ENCODE measurements at places on chromosomes 2 and 18.

DNA sequence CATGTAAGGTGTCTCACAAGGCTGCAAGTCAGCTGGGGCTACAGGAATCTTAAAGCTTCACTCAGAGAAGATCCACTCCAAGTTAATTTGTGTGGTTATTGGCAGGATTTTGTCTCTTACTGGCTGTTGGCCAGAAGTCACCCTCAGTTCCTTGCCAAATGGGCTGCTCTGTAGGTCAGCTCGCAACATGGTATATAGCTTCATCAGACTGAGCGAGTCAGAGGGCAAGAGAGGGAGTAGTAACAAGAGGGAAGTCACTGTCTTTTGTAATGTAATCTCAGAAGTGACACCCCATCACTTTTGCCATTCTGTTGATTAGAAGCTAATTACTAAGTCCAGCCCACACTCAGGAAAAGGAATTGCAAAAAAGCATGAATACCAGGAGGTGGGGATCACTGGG, 119.5 kb downstream of the LRRTM1 start:
- DNase-seq = no peak

DNA sequence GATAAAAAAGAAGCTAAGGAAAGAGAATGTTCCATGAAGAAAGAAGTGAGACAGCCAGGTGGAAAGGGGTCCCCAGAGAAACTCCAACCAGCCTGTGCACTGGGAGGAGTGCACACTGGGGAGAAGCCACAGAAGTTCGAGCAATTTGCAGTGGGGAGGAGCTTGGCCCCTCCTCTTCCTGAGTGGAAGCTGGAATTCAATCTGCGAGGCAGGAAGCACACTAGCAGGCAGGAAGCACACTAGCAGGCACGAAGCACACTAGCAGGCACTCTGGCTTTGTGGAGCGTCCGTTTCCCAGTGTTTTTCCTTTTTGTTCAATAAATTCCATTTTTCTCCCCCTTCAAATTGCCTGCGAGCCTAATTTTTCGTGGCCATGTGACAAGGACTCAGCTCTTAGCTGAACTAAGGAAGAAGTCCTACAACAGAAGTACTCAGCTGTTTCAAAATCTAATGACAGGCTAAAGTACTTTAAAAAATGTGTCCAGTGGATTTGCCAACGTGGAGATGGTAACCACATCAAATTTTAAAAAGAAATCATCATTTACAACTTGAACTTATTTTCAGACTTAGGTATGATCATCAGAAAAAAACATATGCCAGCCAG, 21.4 kb upstream of the SPIRE1 start:
- peak; percentile 13 for DNase-seq

GRCh38 chr18:79796016-79796415, 1.7 kb upstream of the KCNG2 start:
- no peak for DNase-seq

DNA sequence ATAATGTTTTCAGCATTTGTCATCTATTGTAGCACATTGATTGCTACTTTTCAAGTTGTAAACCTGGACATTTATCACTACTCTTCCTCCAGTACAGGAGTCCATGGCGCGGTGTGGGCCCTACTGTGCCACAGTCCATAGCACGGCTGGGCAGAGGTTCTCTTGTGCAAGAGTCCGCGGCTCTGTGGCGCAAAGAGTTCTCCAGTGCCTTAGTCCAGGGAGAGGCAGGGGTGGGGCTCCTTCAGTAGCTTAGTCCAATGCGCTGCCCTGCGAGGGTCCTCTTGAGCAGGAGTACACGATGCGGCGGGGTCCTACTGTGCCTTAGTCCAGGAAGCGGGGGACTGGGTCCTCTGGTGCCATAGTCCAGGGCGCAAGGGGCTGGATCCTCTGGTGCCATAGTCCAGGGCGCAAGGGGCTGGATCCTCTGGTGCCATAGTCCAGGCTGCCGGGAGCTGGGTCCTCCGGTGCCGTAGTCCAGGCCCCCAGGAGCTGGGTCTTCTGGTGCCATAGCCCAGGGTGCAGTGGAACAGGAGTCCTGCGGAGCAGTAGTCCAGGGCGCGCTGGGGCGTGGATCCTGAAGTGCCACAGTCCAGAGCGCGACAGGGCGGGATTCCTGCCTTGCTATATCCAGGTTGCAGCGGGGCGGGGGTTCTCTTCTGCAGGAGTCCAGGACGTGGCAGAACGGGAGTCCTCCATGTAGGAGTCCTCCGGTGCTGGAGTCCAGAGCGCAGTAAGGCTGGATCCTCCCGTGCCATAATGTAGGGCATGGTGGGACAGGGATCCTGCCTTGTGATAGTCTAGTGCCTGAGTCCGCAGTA, 129.3 kb downstream of the CCDC74A start:
- no peak for DNase-seq

DNA sequence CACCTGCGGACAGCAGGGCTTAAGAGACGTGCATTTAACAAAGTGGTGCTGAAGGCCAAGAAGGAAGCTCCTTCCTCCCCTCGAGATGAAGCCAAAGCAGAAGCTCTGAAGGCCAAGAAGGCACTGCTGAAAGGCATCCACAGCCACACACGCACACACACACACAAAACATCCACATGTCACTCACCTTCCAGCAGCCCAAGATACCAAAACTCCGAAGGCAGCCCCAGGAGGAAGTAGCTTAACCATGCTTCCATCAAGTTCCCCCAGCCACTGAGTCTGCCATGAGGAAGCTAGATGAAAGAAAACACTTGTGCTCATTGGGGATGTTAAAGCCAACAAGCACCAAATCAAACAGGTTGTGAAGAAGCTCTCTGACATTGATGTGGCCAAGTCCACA, 175.7 kb upstream of the POU3F3 start:
- no peak for DNase-seq

DNA sequence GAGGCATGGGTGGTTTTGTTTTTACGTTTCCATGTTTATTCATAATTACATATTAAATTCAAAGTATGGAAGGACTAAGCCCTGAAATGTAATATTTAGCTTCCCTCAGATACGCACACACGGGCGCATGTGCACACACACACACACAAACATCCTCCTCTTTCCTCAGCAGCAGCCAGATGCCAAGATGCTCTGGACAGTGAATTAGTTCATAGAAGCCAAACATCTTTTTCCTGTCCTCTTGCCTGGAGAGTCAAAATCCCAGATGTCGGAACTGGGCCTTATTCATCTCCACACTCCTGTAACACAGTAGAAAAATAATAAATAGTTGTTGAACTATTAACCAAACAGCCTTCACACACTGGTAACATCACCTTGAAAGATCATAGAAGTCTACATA, 273.1 kb downstream of the SP3 start:
- no peak for DNase-seq

GRCh38 chr2:8382485-8382884, 299.4 kb upstream of the ID2 start:
- no peak for DNase-seq

GRCh38 chr18:10197097-10197496, 257.3 kb upstream of the APCDD1 start:
- DNase-seq = no peak

GRCh38 chr18:54752185-54752584, 76.1 kb upstream of the RAB27B start:
- DNase-seq = no peak

- no peak for DNase-seq
These were observed 20.1 kb downstream of the ARID5A start for GRCh38 chr2:96556441-96557330.

GRCh38 chr18:10205151-10205550, 249.3 kb upstream of the APCDD1 start:
- no peak for DNase-seq

- no peak for DNase-seq
These were observed 10.3 kb downstream of the SNED1 start for GRCh38 chr2:241008711-241009121.

- DNase-seq = no peak
These were observed 154.0 kb downstream of the LDLRAD4 start for GRCh38 chr18:13372531-13372951.

DNA sequence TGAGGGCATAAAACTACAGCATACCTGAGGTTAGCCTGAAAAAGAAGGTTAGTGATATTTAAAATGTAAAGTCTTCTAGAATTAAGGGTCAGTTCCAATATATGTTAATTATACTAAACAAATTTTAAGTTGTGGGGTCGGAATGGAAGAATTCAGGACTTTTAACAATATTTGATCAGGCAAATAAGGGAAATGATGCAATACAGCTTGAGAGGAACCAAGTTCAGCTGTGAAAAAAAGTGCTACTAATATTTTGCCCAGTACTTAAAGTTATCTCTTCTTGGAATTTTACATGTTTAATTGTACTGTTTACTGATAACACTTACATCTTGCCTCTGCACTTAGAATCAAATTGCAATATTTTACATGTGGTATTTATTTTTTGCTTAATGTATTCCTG, 345.5 kb upstream of the CWC22 start:
- DNase-seq = no peak

GRCh38 chr2:16185801-16186272, 245.5 kb downstream of the MYCN start:
- no peak for DNase-seq

DNA sequence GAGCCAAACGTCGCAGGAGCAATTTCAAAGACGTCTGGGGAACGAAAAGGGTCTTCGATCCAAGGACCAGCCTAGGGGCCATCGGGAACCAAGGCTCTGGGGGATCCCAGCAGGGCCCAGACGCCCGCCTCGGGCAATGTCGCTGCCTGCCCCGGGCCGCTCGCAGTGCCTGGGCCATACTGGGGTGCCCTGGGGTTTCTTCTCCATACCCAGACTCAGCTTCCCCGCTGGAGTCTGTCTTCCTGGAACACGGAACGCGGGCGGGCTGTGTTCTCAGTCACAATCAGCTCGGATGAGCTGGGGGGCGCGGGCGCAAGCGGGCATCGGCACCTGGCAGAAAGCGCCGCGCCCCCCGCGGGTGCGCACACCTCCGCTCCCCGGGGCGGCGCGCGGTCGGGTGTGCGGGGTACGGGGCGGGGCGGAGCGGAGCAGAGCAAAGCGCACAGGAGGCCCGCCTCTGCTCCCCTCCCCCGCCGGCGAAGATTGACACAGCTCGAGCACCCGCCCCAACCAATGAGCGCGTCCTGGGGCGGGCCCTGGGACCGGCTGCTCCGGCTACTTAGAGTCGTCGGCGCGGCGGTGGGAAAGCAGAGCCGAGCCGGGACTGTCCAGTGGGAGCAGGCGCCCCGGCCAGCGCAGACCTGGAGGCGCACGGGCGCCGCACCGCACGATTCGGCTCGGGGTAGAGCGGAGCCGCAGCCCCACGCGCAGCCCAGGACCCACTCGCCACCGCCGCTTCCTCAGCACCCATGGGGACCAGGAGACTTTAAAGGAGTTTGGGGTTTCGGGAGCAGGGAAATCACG, at the start of gene LRATD1:
LRATD1 (plus strand) TSS at position 585 of the 804 bp plus-strand sequence. CDS start 1,263 bp downstream, outside the sequence.
- no peak for DNase-seq

DNA sequence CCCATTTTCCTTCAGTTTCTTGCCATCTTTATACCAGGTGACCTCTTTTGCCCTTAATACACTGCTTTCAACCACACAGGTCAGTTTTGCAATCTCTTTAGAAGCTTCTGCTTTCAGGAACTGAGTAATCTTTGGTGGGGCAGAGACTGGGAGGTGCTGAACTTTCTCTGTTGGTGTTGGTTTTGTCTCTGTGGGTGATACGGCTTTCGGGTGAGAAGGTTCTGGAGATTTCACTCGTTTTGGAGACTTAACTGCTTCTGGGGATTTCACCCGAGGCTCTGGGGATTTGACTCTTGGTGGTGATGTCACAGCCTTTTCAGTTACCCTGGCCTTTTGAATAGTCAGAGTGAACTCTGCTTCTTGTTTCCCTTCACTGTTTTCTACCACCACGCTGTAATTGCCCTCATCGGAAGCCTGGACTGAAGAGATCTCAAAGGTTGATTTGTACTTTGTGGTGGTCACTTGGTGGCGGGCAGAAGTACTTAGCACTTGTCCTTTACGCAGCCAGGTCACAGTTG, 50.4 kb downstream of the PLEKHA3 start:
- no peak for DNase-seq

GRCh38 chr2:167135706-167136105, 247.4 kb downstream of the XIRP2 start:
- no peak for DNase-seq

- no peak for DNase-seq
These were observed 38.2 kb downstream of the EFEMP1 start for GRCh38 chr2:55885127-55885943.

DNA sequence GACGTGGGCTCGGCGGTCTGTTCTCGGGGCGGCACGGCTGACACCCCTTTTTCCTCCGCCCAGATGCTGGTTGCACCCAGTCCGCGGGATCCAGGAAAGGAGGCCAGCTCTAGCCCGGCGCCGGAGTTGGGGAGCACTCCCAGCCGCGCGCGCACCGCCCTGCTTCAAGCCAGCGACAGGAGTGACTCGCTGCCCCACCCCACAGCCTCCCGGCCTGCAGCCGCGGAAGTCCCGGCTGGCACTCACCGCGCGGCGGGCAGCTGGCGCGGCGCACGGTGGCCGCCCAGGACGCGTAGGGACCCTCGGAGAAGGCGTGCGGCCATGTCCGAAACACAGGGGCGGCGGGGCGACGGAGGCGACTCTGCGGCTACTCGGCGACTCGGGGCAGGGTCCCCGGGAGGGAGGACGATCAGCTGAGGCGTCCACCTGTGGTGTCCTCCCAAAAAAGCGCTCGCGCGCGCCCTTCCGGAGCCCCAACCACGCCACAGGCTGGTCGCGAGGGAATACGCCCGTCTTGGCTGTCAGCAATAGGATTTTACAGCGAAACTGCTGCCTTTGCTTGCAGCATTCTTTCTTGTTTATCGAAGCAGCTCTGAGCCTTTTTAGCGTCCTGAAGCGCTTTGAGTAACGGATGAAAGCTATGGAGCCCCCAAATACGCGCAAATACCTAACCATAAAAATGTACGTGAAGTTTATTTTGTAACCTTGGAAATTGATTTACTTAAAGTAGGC, at the start of gene ACADL:
ACADL (minus strand) TSS at position 507 of the 732 bp plus-strand sequence; CDS start at position 323, 184 bp downstream.
- no peak for DNase-seq

GRCh38 chr18:32157580-32157979, 32.3 kb upstream of the MEP1B start:
- no peak for DNase-seq

DNA sequence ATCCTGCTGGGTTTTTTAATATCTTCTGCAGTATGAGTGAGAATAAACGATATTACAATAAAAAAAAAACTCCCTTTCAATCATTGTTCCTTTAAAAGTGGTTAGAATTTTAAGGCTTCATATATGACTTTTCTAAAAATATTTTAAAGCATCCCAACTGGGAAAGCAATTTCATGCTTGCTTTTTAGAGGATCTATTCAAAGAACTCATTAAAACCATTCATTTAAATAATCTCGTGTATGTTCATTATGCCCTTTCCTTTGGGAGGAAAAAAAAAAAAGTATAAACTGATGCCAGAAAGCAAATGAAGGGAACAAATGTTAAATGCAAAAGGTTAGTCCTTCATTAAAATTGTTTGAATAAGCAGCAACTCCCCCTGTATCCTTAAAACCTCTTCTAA, 81.2 kb downstream of the XIRP2 start:
- no peak for DNase-seq

- DNase-seq = no peak
These were observed 17.0 kb upstream of the C1QL2 start for GRCh38 chr2:119175517-119175916.

GRCh38 chr2:217326238-217327022, 466.6 kb upstream of the TNP1 start:
- no peak for DNase-seq
